Activated effector memory CD4-positive, alpha-beta T cell treated with Interleukin-2 at 50 U/mL for 16 hours (primary cell): ENCODE measurements at places on chromosomes 3 and 15.

- no peak for DNase-seq
These were observed 10.5 kb downstream of the KIF15 start for GRCh38 chr3:44772099-44772442.

- DNase-seq, result no peak
These were observed 384.9 kb upstream of the THBS1 start for GRCh38 chr15:39195961-39196486.

DNA sequence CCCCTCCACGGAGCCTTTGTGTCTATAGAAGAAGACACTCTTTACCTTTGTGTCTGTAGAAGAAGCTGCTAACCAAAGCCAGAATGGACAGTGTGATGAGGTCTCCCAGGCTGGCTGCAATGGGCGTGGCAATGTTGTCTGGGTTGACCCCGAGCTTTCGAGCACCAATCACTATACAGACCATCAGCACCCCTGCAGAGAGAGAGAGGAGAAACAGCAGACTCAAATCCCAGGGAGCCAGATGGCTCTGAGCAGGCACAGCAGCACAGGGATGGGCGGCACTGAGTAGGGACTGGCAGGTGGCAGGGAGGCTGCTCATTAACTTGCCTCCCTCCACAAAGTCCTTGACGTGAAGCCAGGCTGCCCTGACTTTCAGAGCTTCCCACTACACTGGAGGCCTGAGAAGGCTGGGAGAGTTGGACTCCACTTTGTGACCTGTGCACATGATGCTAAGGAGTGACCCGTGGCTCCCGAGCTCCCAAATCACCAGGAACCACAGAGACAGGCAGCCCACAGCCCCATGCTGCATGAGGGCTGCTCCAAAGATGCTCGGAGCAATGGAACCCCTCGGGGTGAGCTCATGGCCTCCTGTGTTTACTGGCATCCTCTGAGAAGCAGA, 53.9 kb downstream of the ROPN1B start:
- DNase-seq, result no peak

GRCh38 chr3:159627634-159628033, 361.0 kb upstream of the IL12A start:
- no peak for DNase-seq

GRCh38 chr3:177878192-177878591, 658.0 kb upstream of the KCNMB2 start:
- DNase-seq, result no peak

- DNase-seq, result no peak
These were observed 6.6 kb upstream of the CD47 start for GRCh38 chr3:108097322-108098002.

DNA sequence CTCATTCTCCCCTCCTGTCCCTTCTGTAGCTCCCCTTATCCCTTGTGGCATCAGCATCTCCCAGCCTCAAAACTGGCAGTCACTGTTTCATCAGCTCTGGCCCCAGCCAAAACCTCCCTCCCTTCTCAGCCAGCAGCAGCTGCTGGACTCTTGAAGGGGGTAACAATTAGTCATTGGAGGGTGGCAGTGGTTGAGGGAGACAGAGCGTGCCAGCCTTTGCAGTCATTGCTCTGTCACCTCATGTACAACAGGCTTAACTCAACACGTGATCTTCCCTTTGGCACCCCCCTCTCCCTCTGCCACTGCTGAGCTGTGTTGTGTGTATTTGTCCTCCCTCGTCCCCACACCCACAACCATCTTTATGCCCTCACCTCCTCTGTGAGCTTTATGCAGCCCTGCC, 28.2 kb downstream of the RBP2 start:
- no peak for DNase-seq

DNA sequence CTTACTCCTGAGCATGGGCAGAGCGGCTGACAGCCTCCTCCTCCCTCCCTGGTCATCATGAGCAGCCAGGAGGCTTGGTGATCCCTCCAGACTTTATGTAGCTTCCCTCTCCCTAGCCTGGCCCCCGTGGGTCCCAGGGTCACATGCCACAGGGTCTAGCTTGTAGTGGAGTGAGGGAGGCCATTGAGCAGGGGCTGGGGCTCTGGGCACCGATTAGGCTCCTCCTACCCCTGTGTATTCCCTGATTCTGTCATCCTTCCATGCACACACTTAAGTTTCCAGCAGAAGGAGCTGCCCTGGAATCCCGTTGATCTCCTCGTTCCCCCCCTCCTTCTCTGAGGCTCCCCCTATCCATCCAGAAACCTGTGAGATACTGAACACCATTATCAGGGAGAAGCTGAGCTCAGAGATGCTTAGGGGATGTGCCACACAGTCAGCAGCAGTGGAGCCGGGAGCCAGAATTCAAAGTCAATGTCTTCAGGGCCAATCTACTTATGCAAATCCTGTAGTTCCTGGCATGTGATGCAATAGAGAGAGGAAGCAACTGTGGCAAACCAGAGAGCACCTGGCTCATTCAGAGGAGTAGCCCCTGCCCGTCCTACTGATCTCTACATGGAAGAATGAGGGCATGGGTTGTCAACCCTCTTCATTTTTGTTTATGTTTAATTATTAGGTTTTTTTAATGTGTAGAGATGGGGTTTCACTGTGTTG, 17.2 kb downstream of the CCDC33 start:
- no peak for DNase-seq

- no peak for DNase-seq
These were observed 1.3 kb downstream of the SCAANT1 start for GRCh38 chr3:63910891-63911290.

- DNase-seq, result no peak
These were observed 65.8 kb upstream of the RNU6-1 start for GRCh38 chr15:67905628-67906027.

GRCh38 chr15:43168192-43169107, 16.8 kb upstream of the CCNDBP1 start:
- no peak for DNase-seq

DNA sequence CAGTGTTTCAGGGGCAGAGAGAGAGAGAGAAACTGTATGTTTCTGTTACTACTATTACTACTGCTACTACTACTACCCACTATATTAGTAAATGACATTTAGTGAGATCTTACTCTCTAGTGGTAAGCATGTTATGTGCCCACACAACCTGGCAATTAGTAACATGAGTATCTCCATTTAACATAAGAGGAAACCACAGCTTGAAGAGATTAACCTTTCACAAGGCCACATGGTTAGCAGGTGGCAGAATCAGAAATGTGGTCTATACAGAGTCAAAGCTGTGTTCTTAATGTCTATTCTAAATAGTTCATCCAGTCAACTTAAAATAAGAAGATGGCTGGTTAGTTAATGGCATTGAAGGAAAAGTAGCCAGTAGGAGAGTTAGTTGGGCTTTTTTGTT, 961.6 kb downstream of the MCTP2 start:
- no peak for DNase-seq
